RWPE1 (cell line): ENCODE measurements at places on chromosomes 2 and 18.

DNA sequence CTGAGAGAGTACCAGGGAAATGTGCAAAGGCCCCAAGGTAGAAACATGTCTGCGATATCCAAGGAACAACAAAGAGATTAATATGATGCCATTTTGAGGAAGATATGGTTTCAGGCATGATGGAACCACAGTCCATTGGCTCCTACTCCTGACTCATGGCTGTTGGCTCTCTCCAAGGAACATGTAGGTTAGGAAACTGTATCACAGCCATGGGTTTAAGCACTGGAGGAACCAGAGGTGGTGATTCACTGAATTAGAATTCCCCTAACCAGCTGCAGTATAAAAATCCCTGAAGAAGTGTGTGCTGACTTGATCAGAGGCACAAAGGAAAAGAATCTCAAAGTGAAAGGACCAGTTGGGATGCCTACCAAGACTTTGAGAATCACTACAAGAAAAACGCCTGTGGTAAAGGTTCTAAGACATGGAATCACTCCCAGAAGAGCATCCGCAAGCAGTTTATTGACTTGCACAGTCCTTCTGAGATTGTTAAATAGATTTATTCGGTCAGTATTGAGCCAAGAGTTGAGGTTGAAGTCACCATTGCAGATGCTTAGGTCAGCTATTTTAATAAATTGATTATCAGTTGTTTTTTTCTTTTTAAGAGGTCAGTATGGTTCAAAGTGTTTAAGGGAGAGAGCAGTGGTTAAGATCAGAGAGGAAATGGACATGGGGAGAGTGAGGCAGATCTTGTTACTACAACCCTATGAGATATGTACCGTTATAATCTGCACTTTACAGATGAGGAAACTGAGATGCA lies 110.7 kb upstream of the OTX1 start:
- DNase-seq = peak; percentile 24

- no peak for DNase-seq
Measured at GRCh38 chr18:63559567-63560491, 17.7 kb downstream of the SERPINB12 start.

GRCh38 chr18:25305584-25305983 lies 46.4 kb downstream of the ZNF521 start:
- no peak for DNase-seq

DNA sequence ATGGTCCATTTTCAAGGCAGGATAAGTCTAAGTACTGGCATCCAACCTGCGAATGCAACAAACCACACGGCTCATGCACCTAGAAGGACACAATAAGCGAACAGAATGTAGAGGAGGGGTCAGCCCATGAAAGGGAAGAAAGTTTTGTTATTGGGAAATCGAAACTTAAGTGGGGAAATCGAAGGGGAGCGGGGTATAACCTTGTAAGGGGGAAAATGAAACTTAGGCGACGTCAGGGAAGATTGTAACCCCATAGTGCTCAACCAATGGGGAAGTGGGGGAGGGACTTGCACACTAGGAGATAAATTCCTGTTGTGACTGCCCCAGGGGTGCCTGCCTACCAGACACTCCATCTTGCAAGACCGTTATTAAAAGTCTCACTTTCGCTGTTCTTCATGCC lies 15.6 kb upstream of the OTOF start:
- no peak for DNase-seq

GRCh38 chr2:46936566-46936965 lies 21.0 kb upstream of the MCFD2 start:
- no peak for DNase-seq

DNA sequence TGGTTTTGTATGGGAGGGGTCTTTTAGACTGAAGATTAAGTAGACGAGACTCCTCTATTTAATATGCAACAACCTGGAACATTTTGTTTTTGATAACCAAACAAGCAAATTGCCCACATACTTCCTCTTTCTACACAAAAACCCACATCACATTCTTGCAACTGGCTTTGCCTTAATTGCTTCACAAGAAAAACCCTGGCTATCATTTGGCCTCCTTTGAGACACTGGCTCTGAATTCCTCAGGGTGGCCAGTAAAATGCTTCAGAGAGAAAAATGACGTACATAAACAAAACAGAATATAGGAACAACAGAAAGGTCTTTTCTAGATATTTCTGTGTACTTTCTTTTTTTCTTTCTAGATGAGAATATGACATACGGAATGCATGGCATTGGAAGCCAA lies 103.0 kb downstream of the TRIB2 start:
- DNase-seq = no peak

DNA sequence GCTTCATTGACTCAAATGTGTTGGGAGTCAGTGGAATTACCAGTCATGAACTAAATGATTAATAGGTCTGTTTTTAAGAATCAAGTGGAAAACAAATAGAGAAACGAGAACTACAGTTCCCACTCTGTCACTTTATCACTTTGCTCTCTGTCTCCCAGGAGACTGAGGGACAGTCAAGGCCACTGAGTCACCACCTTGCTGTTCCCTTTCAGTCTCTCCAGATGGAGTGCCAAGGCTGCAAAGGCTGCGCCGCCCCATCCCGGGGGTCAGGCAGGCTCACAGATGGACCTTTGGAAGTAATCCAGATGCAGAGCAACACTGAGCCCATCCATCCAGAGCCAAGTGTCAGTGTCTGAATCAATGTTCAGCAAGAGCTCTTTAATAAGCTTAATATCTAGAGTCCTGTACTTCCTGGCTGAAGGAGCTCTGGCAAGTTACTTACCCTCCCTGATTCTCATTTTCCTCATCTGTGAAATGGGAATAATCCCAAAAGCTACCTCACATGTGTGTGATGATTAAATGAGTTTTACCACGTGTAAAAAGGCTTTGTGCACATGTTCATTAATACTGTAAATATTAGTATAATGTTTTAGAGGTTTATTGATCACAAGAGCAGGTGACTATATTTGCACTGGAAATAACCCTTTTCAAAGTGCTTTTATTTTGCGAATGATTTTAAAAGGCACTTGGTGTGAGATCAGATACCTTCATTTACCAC lies 43.0 kb upstream of the EFEMP1 start:
- no peak for DNase-seq

DNA sequence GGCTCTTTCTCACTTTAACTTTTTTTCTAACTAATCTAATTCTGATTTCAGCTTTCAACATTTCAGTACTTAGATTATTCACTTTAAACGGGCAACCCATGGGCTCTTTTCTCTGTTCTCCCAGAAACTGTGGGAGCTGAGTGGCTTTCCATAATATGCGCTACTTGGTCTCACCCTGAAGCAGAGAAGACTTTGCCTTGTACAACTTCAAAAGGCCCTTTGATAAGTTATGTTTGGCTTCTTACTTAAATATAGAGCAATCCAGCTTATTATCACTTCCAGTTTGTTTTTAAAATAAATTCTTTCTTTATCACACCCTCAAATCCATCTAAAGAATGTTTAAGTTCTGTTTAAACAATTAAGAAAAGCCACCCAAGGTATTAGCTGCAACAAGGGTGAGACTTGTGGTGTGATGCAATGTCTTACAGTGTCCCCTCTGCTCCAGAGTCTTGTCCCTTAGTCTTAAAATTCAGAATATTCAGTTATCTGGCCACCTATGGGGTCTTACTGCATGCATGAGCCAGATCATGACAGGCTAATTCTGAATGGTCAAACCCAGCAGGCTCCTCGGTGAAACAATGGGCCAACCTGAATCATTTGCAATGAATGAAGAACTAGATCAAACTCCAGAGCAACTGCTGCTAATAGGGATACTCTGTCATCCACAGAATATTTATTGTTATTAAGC lies 38.8 kb downstream of the GCG start:
- no peak for DNase-seq

GRCh38 chr2:109189751-109190150 lies 60.7 kb downstream of the SH3RF3 start:
- no peak for DNase-seq

GRCh38 chr18:45165871-45166270 lies 449.4 kb upstream of the SLC14A2 start:
- no peak for DNase-seq

- DNase-seq = no peak
Measured at GRCh38 chr2:238763471-238763995, 84.4 kb upstream of the TWIST2 start.

GRCh38 chr2:37301408-37301807 lies 23.2 kb downstream of the PRKD3 start:
- no peak for DNase-seq

DNA sequence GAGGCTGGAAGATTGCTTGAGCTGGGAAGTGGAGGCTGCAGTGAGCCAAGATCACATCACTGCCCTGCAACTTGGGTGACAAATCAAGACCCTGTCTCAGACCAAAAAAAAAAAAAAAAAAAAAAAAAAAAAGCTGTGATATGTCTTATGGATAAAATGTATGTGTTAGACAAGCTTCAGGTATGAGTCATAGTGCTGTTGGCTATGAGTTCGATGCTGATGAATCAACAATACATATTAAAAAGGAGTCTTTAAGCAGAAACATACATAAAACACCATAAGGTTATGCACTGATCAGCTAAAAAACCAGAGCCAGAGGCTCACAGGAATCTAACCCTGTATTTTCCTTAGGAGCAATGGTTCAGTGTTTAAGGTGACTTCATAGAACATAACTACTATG lies 332.3 kb downstream of the NCKAP5 start:
- no peak for DNase-seq

DNA sequence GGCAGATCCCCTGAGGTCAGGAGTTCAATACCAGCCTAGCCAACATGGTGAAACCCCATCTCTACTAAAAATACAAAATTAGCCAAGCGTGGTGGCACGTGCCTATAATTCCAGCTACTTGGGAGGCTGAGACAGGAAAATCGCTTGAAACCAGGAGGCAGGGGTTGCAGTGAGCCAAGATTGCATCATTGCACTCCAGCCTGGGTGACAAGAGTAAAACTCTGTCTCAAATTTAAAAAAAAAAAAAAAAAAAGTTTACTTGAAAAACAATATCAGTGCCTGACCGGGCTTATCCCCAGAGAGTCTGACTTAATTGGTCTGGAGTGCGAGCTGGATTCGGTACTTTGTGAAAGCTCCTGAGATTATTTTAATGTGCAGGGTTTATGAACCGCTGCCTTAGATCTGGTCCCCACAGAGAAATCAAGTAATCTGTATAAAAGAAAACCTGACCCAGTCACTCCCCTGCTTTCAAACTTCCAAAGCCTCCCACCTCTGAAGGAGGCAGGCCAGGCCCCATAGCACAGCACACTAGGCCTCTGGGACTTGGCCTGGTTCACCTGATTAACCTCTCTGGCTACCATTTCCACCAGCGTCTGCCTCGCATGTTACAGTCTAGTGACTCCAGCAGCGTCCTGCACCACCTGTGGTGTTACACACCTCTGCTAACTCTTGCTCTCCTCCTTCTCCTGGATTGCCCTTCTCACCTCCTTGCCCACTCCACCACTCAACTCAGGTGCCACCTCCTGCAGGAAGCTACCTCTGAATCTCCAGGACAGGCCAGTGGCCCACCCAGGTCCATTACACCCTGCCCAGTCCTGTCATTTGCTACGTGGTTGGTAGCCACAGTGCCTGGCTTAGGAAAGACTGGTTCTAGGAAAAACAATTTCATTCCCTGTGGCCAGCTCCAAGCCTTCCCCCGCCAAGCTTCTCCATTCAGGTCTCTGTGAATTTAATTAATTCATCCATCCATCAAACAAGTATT lies 114.3 kb upstream of the PPP1CB start:
- DNase-seq = no peak

DNA sequence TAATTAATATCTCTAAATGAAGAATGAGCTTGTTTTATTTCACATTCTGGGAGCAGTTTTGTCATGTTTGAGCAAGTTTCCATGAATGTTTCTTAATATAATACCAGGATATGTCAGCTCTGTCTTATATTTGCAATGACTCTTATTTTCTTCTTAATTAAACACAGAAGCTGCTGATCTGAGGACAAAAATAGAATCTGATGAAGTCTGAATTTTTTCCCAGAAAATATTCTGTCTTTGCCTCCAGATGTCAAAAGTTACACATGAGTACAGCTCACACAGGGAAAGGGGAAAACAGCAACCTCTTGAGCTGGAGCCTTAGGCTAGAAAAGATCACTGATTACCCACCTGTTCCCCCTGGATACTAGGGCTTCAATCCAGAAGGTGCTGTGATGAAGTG lies 606.6 kb upstream of the SYT4 start:
- DNase-seq = no peak

DNA sequence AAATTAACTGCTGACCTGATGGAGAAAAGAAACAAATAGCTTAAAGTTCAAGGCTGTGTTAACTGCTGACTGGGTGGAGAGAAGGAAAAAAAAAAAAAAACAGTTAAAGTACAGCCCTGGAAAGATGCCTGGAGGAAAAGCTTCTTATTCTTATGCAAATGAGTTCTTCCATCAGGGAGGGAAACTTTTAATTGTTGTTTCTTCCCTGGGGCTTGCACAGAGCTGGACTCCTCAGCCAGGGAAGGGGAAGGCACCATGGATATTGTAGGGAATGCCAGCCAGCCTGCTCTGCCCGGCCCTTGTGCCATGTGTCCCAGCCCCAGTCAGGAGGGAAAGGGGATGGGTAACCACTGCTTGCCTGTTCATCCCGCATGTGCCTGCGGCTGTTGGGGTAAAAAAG lies 833.1 kb upstream of the CRIM1 start:
- no peak for DNase-seq

DNA sequence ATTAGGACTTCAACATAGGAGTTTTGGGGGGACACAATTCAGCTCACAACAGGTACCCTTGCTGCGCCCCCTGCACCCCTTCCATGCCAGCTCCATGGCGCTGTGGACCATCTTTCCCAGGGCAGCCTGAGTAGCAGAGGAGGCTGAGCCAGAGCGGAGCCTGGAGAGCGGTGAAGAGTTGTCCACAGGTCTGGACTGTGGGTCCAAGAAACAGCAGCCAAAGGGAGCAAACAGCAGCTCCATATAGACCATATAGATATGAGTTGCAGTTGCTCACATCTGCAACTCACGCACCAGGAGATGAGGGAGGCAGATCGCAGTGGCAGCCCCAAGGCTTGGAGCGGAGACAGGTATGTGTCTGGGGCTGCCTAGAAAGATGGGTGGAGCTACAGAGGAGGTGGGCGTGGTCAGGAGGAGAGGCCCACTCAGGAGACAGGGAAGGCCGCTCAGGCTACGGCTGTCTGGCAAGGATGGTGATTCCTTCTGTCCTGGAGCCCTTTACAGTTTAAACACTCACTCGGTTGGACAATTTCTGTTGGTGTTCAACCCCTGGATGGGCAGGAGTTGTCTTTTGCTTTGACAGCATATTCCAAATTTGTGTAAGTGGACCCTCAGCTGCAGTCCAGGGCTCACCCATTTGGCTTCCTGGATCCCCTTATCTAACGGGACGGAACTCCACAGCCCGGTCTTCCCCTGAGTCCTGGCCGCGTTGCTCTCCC lies 155.1 kb downstream of the LPIN1 start:
- no peak for DNase-seq
